ENCODE measurements at places on chromosomes 4 and X.
A peak's percentile ranks its signal among the peaks of the same experiment; 100 is the strongest.

GRCh38 chr4:117249333-117249732 is 164.0 kb upstream of the TRAM1L1 start:
- no peak for DNase-seq

DNA sequence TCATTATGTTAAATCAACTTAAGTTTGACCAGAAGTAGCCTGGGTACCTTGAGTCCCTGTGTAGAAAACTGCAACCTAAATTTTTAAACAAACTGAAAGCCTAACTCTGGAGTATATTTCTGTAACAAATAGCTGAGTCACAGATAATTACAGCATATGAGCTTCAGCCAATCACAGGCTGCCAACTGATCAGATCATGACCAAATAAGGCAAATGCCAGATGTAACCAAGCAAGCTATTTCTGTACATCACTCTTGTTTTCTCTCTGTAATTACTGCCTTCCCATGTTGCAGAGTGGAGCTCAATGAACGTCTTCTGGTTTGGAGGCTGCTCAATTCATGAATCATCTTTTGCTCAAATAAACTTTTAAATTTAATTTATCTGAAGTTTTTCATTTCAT is 980.9 kb upstream of the DIAPH2 start:
- no peak for DNase-seq

- DNase-seq = no peak
These were observed 143.2 kb downstream of the KIT start for GRCh38 chr4:54800831-54801530.

DNA sequence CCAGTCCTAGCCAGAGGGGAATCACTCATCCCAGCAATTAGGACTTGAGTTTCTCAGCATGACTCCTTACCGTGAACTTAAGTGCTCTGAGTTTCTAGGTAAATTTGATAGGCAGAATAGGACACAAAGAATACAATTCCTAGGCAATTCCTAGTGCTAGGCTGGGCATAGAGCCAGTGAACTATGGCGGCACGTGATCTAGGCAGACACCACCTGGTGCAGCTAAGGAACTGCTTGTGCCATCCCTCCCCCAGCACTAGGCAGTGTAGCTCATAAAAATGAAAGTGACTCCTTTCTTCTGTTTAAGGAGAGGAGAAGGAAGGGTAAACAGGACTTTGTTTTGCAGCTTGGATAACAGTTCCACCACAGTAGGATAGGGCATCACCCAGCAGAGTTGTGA is 736.3 kb upstream of the PCDH7 start:
- no peak for DNase-seq

DNA sequence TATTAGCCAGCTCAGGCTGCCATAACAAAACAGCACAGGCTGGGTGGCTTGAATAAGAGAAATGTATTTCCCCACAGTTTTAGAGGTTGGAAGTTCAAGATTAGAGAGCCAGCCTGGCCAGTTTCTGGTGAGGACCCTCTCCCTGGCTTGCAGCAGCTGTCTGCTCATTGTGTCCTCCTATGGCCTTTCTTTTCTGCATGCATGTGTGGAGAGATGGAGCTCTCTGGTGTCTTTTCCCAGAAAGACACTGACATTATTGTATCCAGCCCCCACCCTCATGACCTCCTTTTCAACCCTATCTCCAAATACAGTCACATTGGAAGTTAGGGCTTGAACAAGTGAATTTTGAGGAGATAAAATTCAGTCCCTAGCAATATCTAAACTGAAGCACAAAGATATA is 263.8 kb upstream of the PABPC4L start:
- no peak for DNase-seq

DNA sequence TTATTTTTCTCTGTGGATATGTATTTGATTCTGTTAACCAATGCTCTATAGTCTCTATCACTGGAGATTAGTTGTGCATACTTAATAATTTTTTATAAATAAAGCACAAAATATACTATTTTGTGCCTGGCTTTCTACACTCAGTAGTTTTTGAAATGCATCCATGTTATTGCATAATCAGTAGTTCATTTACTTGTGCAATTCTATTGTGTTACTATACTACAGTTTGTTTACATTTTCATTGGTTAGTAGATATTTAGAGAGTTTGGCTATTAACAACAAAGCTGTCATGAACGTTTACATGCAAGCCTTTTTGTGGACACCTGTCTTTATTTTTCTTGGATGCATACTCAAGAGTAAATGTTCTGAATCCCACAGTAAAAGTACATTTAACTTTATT is 265.0 kb upstream of the FAT4 start:
- no peak for DNase-seq

GRCh38 chrX:40199704-40200103 is 101.9 kb upstream of the BCOR start:
- no peak for DNase-seq

GRCh38 chr4:41157009-41157408 is 57.3 kb downstream of the APBB2 start:
- DNase-seq = no peak

DNA sequence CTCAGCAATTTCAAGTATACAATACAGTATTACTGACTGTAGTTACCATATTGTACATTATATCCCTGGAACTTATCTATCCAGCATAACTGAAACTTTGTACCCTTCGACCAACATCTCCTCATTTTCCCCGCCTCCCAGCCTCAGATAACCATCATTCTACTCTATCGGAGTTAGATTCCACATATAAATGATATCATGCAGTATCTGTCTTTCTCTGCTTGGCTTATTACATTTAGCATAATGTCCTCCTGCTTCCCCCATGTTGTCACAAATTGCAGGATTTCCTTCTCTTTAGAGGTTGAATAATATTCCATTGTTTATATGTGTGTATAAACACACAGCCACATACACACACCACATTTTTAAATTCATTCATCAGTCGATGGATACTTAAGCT is 218.1 kb downstream of the MAML3 start:
- no peak for DNase-seq

DNA sequence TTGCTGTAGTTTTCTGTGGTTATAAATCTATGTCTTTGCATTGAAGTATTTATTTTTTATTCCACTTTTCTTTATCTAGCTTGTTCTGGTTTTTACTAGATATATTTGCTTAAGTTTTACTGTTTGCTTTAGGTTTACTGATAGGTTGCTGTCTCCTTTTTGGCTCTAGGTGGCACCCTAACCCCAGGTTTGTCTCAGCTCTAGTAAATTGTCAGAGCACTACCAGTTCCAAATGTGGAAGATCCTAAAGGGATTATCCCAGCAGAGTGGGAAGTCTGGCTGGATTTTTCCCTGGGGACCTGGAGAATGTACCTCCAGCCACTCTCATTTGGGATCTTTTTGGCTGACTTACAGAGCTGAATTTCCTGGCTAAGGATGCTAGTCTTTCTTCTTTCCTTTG is 106.1 kb downstream of the PBDC1 start:
- no peak for DNase-seq

DNA sequence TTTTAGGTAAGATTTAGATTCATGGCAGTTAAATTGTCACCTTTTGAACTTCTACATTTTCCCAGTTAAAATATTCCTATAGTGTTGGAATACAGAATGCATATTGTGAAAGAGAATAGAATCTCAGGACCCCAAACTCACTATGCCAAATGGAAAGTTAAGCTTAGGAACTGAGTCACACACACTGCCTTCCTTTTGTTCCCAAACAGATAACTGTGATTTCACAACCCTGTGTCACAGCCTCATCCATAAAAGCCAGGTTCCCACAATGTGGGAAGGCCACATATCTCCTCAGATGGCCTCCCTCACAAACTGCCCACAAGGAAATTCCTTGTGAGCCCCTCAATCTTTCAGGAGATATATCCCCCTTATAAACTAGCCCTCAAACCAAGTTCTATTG is 94.7 kb upstream of the HPF1 start:
- DNase-seq = no peak

- DNase-seq = no peak
These were observed 6.7 kb downstream of the TNMD start for GRCh38 chrX:100591256-100592051.

DNA sequence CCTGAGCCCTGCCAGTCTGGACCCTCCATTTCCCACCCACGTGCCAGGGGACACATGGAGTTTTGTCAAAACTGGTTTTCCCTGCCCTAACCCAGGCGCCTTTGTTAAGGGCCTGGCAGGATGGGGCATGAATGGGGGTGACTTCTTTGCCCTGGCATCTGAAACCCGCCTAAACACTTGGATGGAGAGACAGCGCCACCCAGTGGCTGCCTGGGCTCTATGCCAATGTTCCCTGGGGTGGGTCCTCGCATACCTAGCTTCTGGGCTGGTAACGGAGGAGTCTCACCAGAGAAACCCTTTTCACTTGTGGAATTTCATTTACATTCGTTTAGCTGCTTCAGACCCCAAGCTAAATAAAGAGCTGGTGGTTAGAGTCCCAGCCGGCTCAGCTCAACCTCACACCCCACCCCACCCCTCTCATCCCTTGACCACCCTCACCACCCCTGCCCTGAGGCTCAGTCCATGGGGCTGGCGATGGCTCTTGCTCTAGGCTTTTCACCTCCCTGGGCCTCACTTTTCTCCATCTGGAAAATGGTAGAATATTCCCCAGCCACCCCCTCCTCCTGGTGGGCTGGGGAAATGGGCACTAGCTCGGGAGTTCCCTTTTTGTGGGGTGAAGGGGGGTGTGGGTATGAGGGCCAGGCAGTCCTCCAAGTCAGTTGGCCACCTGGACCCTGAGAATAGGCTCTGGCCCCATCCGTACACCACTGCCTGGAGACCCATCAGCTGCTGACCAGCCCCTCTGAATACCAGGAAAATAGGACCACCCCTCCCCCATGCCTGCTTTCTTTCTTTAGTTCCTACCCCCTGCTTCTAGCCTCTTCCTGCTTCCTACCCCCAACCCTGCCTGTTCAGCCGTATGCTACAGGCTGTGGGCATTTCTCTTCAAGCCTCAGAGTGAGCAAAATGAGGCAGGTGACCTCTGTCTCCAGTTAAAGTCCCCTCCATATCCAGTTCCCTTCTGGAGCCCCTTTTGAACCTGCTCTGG is 57.1 kb upstream of the PJA1 start:
- DNase-seq = peak; percentile 1

DNA sequence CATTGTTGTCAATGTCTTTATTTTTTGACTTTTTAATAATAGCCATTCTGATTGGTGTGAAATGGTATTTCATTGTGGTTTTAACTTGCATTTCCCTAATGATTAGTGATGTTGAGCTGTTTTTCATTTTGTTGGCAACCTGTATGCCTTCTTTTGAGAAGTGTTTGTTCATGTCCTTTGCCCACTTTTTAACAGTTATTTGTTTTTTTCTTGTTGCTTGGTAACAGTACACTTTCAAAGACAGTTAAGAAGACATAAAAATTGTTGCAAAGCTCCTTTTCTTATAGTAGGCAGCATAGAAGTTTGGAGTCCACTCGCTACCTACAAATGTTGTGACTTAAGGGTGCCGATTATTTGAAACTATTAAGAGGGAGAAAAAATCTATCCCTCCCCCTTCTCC is 48.7 kb upstream of the SLC7A11 start:
- no peak for DNase-seq

DNA sequence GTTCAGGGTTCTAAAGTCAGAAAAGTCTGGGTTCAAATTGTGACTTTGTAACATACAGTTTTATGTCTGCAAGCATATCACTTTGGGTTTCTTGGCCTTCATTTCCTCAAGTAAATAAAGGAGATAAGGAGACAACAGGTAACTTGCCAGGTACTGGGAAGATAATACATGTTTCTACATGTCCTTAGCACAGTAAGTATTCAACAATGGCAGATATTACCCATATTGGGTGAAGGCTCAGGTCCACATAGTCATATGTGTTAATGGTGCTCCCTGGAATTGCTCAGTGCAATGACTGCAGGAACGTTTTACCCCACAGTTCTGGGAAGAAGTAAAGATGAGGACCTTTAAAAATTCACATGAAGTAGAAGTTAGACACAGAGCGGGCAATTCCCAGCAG is 35.8 kb upstream of the GAB1 start:
- no peak for DNase-seq

DNA sequence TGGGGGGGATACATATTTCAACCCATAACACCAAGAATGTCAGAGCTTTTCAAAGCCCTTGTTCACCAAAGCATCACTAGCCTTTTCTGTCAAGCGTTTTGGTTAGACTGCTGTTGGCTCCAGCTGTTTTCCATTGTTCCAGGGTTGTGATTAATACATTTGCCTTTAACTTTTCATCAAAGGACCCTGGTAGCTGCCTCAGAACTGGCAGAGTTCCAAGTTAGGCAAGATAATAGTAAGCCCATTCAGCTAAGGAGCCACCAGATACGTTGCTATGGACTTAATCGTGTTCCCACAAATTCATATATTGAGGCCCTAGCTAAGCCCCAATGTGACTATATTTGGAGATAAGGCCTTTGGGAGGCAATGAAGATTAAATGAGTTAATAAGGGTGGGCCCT is 37.1 kb downstream of the ENOPH1 start:
- no peak for DNase-seq

DNA sequence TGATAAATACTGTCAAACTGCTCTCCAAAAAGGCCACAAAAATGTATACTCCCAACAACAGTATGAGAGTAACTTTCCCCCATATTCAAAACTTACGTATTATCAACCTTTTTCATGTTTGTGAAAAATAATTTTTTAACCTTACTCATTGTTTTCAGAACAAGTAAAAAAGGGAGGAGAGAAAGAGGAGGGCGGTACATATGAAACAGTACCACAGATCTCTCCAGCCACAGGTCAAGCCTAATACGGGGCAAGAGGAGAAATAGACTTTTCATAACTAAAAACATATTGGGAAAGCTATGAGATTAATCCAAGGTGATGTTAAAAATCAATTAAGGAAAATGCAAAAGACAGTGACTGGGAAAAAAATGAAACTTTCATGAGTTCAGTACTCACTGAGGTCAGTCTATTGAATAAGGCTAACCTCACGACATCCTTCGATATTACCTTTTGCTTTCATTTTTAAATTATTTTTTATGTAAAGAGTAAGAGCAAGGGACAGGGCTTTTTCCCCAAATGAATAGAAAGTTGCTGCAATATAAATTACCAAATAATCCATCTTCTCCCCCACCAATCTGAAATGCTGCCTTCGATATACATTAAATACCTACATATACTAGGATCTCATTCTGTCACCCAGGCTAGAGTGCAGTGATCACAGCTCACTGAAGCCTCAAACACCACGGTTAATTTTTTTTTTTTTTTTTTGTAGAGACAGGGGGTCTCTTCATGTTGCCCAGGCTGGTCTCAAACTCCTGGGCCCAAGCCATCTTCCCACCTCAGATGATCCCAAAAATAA is 25.3 kb downstream of the FBXW7 start:
- no peak for DNase-seq

DNA sequence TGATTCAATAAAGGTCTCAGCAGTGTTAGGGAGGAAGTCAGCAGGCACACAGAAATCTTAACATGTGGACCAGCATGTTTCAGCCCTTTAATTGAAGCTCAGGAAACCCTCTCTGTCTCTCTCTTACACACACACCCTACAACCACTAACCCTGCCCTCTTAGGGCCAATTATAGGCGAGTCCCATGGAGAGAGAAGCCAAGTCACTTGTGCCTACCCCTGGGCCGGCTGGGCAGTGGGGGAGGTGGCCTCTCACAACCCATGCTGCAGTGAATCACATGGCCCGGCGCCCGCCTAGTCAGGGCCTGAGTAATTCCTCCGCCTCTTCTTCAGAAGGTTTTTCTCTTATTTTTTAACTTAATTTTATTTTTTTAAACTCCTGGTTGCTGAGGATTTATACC is 3.7 kb downstream of the FGD1 start:
- no peak for DNase-seq

GRCh38 chr4:114691865-114692264 is 93.3 kb downstream of the UGT8 start:
- no peak for DNase-seq

Data from kidney glomerular epithelial cell (primary cell).